ENCODE measurements at places on chromosomes 16 and 17.
A peak's percentile ranks its signal among the peaks of the same experiment; 100 is the strongest.

DNA sequence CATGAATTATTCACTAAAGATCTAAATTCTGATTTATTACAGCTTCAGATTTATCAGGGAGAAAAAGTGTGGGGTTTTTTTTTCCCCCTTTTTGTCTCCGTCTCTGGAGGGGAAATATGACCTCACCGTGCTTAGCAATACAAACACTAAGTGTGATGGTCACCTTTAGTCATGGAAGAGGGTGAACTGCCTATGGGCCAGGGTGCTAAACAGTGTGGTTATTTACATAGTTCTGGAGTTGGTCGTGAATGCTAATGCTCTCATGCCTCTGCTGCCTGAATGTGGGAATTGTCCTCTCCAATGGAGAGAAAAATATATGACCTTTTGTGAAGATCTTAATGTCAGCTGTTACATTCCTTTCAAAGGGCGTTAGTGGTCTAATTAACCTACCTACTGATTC, 44.8 kb upstream of the MSI2 start:
- DNase-seq, result no peak

DNA sequence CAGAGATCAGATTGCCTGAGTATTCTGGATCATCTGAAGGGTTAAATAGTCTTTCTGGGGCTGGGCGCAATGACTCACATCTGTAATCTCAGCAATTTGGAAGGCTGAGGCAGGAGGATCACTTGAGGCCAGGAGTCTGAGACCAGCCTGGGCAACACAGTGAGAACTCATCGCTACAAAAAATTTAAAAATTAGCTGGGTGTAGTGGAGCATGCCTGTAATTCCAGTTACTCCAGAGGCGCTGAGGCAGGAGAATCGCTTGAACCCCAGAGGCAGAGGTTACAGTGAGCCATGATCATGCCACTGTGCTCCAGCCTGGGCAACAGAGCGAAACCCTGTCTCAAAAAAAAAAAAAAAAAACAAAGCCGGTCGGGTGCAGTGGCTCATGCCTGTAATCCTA, 15.7 kb downstream of the MVP start:
- no peak for DNase-seq

GRCh38 chr17:78645421-78646295, 68.5 kb upstream of the DNAH17 start:
- no peak for DNase-seq

DNA sequence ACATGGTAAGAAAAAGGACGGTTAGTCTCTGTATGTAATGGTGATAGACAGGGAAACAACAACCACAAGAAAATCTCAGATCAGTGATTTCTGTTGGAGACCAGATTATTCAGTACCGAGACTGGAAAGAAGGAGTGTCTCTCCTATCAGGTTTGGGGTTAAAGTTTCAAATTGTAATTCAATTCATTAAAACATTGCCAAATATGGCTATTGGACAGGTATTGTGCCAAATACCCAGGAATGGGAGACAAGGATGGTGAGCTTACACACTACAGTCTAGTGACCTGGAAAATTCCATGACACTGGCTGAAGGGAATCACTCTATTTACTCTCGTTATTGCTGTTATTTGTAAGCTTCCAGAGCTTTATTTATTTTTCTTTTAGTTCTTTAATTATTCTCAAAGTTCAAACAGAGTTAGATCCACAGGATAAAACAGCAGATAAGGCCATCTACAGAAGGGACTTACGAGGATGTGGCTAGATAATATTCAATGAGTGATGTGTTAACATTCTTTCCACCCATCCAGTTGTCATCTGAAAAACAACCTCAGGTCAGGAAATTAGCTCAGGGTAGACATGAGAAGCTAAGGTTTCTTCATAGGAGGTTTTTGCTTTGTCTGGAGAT, 25.1 kb upstream of the MMD start:
- no peak for DNase-seq

GRCh38 chr16:15682105-15682570, 32.1 kb downstream of the NDE1 start:
- peak; percentile 33 for DNase-seq

DNA sequence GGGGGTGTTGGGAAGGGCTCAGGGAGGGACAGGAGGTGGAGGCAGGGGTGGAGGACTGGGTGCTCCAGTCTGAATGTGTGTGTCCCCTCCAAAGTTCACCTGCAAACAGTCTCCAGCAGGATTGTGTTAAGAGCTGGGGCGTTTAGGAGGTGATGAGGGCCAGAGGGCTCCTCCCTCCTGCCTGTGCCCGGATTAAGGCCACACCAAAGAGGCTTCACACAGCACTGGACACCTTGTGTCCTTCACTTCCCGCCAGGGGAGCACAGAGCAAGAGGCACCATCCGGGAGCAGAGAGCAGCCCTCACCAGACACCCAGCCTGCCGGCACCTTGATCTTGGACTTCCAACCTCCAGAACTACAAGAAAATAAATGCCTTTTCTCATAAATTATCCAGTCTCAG, 30.2 kb upstream of the ENPP7 start:
- no peak for DNase-seq

DNA sequence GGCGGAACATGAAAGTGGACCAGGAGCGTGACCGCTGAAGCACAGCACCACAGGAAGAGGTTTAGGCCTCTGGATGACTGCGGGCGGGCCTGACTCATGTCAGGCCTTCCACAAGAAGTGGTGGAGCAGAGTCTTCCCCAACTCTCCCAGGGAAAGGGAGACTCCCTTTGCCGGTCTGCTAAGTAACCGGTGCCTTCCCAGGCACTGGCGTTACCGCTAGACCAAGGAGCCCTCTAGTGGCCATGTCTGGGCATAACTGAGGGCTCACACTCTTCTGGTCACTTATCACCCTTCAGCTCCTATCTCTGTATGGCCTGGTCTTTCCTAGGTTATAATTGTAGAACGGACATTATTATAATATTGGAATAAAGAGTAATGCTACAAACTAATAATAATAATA, 1931.9 kb downstream of the TP53TG3F start:
- DNase-seq, result peak; percentile 6

- DNase-seq, result no peak
Observed at GRCh38 chr16:2086812-2087747, 39.3 kb downstream of the TSC2 start.

GRCh38 chr16:2520784-2521531, 787 bp downstream of the AMDHD2 start:
- DNase-seq, result no peak

DNA sequence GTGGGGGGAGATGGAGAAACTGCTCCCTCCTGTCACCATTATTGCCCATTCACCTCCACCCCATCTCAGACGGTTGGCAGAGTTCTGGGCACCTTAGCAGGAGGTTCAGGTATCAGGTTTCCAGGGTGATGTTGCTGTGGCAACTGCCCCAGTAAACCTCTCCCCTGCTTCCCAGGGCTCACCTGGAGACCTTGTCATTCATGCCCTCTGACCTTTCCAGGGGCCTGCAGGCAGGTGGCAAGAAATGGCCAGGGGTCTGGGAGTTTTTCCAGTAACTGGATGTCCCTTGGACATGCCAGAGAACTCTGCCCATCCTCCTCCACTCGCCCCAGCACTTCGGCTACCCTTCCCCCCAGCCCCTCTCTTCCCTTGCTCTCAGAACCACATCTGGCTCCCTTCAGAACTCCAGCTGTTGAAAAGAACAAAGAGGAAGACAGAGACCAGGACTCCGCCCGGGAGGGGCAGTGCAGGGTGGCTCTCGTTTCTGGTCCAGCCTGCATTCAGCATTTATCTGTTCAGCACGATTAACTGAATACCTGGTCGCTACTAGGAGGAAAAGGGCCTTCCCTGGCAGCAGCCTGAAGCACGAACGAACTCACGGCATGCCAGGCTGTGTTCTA, 8.5 kb downstream of the MLLT6 start:
- DNase-seq, result no peak

DNA sequence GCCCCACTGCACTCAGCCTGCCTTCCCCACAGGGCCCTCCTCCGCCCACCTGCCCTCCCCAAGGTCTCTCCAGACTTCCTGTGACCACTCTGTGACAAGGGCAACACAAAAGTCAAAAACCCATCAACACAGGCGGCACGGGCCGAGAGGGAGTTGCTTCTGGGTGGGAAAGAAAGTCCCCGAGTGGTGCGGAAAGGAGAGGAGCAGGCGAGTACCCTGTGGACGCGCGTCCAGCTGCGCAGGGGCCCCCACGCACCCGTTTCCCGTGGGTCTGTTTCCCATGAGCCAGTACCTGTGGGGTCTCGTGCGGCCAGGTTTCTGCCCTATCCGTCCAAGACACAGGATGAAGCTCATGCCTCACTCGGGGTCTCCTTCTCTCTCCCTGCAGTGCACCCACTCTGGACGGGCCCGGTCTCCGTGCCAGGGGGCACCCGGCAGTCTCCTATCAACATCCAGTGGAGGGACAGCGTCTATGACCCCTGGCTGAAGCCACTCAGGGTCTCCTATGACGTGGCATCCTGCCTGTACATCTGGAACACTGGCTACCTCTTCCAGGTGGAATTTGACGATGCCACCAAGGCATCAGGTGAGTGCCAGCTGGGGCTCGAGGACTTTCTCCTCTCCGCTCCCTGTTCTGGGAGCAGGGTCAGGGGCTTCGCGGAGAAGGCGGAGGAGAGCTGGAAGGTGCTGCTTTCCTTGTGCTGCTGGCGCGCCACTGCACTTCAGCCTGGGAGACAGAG, 12.2 kb downstream of the CD2BP2 start:
- DNase-seq, result no peak

GRCh38 chr17:36792849-36793248, 144.4 kb upstream of the LHX1 start:
- DNase-seq, result no peak

DNA sequence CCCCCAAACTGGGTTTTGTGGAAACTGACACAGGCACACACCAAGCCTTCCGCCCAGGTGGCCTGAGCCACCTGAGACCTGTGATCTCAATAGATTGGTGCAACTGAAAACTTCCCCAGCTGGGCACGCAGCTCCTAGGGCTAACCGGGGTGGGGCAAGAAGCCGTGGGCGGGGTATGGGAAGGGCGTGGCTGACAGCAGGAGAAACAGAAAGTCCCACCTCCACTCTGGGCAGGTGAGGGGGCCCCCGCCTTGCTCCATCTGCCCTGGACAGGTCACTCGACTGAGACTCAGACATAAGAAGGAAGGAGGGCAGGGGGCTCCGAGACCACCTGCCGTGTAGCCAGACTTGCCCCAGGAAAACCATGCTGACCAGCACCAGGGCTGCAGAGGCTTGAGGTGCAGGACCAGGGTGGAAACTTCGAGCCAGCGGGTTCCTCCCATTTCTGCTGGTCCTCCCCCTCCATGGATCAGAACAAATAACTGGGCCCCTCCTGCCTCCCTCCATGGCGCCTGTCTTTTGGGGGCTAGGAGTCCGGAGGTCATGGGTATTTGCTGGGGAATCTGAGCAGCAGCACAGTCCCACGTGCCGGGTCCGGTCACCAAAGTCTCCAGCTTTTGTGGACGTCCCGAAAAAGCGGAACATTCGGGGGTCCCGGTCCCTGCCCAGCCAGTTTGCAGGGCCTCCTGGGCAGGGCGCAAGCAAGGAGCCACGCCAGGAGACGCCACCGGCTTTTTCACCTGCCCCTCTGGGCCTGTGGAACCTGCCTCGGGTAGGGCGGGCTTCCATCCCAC, 1.3 kb downstream of the TIMP2 start:
- DNase-seq, result peak; percentile 69

GRCh38 chr17:82300707-82301270, 16.6 kb downstream of the CD7 start:
- no peak for DNase-seq

- DNase-seq, result no peak
Observed at GRCh38 chr16:73506568-73507056, 458.7 kb upstream of the ZFHX3 start.

GRCh38 chr17:29038085-29038795, 4.7 kb upstream of the PIPOX start:
- no peak for DNase-seq

DNA sequence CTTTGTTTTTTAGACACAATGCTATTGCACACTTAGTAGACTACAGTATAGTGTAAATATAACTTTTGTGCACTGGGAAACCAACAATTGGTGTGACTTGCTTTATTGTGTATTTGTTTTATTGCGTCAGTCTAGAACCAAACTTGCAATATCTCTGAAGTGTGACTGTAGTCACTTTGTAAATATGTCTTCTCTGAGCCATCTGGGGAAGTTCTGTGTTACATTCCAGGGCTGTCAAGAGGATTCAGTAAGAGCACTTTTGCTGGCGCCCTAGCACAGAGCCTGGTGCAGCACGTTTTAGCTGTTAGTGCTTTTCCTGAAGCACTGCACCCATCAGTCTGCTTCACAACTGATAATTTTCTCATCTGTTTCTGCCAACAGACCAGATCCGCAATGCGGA, 73.2 kb downstream of the NT5M start:
- no peak for DNase-seq

- no peak for DNase-seq
Observed at GRCh38 chr17:55140809-55141208, 124.0 kb upstream of the HLF start.

- DNase-seq, result no peak
Observed at GRCh38 chr16:75761108-75761507, 34.8 kb upstream of the CPHXL start.

DNA sequence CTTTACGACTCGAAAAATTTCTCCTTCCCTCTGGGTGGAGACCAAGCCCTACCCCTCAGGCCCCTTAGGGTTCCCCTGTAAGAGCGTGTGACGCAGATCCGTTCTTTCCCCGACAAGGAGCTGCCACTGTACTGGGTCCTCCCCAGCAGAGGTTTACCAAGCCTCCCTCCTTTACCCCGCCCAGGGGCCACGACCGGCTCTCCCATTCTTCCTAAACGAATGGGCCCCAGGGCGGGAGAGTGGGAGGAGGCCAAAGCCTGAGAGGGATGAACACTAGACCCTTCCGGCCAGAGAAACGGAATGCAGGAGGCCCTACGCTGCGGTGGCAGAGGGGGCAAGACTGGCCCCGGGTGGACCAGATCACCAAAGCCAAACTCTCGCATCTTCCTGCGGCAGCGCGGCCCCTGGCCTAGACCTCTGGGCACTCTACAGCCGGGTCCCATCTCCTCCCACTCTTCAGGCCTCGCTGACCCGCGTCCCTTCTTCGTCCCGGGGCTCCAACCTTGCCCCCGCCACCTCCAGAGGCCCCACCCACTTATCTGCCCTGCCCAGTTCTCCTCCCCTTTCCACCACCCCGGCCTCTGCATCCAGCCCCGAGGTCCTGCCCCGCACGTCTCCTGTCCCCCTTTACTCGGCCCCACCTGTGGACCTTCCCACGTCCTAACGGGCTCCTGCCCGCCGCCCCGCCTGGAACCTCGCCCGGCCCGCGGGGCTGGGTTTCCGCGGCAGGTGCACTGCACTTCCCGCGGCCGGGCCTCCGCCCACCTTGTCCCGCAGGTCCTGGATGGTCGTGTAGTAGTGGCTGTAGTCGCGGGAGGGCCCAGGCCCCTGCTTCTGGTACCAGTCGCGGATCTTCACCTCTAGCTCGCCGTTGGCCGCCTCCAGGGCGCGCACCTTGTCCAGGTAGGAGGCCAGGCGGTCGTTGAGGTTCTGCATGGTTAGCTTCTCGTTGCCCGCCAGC, 765 bp downstream of the KRT19 start:
- DNase-seq, result no peak

Data from HCT116 (cell line).